Calu3 (cell line): ENCODE measurements at places on chromosomes 11 and 22. TPM values are rescaled to one million over a fixed set of nuclear protein-coding genes. Genes with fewer than 3 reads are reported as not detected.

DNA sequence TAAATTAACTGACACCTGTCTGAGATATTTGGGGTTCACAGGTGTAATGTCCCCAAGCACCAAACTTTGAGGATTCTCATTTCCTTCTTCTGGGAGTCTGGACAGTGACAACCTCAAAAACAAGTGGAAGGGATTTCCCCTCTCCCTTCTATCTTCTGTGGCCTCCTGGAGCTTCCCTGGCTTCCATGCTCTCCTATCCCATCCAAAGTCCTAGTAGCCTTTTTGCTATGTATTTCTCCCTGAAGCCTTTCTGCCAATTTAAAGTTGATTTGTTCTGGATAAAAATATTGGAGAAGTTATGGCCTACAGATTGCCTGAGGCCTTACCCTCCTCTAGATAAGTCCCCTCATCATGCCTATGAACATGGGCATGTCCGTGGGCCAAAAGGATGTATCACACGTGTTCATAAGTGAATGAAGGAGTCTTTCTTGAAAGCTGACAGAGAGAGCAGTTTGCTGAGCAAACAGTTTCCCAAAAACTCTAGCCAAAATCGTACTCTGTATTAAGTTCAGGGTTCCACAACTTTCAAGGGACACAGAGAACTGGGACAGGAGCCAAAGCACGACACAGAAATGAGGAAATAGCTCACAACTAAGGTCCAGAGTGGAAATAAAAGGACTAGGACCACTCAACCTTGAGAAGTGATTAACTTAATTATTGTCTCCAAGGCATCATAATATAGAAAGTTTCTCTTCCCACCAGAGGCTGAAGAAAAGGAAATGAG is 6.7 kb downstream of the HEPACAM start:
- no peak for DNase-seq

- no peak for DNase-seq
Observed at GRCh38 chr11:115169251-115169650, 335.0 kb downstream of the CADM1 start.

- DNase-seq, result no peak
Observed at GRCh38 chr22:36363349-36363981, 24.3 kb downstream of the MYH9 start.

- DNase-seq, result no peak
Observed at GRCh38 chr11:10892250-10892649, 34.4 kb upstream of the ZBED5 start.

- no peak for DNase-seq
Observed at GRCh38 chr11:86519064-86519911, 144.6 kb downstream of the CCDC81 start.

DNA sequence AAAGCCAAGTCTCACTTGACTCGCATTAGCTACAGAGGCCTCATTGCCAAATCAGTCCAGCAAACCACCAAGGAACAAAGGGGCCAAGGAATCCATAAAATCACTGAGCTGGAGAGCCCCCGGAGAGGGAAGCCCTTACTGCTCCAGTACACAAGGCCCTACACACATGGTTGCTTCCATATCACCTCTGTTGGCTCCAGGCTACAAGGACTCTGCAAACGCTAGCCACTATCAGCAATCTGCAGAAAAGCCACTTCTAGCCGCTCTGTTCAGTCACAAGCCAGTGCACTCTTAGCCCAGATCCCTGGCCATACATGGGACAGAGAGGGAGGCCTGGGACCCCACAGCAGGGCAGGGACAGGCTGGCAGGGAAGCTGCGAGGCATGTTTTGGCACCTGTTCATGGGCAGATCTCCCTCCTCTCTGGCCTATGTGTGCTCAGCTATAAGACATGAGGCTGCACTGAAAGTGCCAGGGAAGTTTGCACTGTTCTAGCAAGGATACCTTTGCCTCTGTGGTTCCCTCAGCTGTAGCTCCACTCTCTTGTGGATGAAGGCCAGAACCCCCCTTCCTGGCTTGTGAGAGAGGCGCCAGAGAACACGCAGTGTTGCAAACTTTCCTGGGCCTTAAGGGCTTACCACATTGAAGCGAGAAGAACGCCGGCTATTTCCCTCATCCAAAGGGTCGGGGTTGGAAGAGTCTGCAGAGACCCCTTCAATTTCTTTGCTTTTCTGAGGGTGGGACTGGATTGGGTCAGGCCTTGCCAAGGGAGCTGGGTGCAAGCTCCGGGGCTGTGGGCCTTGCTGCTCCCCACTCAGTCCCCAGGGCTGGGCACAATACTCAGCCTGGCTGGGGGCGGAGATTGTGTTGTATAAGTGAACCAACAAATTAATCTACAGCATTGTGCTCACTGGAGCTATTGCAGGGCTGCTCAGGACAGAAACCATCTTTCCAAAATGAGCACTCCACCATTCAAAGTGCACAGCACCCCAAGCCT is 108.7 kb upstream of the PITPNB start:
- DNase-seq, result no peak

DNA sequence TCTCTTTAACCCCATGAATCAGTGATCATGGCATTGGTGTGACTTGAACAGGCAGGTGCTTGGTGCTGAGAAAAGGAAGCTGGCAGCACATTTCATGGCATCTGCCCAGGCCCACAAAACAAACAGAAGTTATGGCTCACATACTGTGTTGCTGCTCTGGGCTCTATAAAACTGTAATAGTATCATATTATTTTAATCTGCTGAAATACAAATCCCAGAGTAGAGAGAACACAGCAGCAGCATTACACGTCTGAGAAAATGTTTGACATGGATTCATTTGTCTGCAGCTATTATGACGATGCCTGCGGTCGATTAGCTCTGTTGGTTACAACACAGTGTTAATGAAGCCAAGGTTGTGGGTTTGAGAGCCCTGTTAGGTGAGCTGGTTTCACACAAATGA is 80.8 kb downstream of the ALX4 start:
- no peak for DNase-seq

GRCh38 chr22:26660961-26661578 is 3.7 kb downstream of the MIAT start:
- no peak for DNase-seq

DNA sequence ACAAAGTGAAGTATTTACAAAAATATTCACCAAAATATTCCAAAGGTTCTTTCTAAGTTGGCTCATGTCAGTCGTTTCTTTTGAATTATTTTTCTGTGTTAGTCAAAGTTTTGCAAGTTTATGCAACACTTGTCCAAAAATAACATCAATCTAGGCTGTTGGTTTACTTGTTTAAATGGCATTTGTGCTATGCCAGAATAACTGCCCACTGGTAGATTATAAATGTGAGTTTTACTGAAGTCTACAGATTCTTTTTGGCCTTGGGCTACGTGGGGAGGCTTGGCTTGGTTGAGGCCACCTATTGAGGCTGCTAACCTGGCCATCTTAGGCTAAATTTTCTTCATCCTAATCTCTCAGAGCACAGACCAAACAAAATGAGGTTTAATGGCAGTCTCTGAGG is 1091.9 kb upstream of the RAG2 start:
- DNase-seq, result no peak

GRCh38 chr22:25098445-25099081 is 101.1 kb upstream of the CRYBB3 start:
- DNase-seq, result no peak

- DNase-seq, result no peak
Observed at GRCh38 chr11:84146826-84147225, 860.7 kb upstream of the CCDC90B start.

DNA sequence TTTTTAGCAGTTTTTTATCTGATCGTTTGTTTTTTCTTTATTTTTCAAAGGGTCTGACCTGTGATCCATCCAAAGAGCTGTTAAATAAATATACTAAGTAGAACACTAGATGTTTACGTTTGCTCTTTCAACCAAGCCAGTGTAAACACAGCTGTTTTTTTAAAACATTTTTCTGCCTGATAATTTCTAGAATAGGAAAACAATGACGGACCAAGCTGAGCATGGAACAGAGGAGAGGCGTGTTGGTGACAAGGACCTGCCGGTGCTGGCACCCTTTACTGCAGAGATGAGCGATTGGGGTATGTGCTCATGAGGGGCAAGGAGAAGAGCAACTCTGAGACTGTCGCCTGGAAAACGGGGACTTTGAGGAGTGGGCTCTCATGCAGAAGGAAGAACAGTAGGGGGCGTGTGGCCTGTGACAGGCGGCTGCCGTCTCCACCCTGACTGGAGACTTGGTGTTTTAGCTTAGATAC is 28.6 kb upstream of the PANX2 start:
- no peak for DNase-seq

- DNase-seq, result no peak
Observed at GRCh38 chr11:4610258-4610935, 2.4 kb upstream of the TRIM68 start.

GRCh38 chr11:81080476-81080875 is 1639.6 kb upstream of the TENM4 start:
- no peak for DNase-seq

DNA sequence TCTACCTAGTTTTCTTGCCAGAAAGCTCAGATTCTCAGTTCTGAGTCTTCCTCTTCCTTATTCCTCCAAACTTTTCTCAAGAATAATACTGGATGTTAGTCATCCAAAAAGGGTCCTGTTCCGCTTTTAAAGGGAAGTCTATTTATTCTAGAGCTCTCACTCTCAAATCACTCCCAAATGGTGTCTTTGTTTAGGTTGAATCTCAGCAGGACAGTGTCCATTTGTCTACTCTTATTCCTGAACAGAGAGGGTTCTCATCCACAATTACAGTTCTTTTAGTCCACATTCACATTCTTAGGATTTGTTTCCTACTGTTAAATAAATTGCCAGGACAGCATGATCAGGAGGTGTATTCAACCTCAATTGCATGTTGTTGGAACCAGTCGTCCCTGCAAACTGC is 61.3 kb downstream of the MUC15 start:
- no peak for DNase-seq

DNA sequence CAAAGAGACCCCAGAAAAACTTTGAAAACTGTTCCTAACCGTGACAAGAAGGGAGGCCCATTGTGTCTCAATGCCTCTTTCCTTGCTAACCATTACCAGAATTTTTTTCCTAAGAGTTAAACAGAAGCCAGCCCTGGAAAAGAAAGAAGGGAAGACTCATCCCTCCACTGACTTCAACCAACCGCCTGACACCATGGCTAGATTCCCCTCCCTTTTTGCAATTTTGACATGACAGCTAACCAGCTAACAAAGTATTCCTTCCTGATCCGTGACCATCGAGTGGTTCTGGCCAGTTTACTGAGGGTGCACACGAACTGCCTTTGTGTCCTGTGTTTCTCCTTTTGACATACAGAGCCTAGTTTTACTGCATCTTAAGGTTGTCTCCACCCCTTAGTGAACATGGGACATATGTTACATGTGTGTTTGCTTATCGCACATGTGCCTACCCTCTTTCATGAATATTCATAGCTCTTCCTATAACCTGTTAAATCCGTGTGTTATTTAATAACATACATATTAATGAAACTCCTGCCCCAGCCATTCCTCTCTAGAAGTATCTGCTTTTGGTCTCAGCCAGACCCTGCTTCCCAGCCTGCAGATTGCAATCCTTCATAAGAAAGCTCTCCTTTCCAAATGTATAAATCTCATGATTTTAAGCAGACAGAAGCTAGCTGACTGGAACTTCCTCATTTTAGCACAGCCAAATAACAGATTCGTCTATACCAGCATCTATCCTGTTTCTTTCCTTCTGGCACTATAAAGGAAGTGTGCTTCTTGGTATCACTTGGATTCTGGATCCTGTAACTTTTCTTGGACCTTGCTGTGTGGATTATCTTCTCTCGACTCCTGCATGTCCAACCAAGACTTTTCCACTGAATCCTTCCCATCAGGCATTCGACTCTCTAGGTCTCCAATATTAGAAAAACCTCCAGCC is 37.8 kb downstream of the RASSF10 start:
- DNase-seq, result no peak

DNA sequence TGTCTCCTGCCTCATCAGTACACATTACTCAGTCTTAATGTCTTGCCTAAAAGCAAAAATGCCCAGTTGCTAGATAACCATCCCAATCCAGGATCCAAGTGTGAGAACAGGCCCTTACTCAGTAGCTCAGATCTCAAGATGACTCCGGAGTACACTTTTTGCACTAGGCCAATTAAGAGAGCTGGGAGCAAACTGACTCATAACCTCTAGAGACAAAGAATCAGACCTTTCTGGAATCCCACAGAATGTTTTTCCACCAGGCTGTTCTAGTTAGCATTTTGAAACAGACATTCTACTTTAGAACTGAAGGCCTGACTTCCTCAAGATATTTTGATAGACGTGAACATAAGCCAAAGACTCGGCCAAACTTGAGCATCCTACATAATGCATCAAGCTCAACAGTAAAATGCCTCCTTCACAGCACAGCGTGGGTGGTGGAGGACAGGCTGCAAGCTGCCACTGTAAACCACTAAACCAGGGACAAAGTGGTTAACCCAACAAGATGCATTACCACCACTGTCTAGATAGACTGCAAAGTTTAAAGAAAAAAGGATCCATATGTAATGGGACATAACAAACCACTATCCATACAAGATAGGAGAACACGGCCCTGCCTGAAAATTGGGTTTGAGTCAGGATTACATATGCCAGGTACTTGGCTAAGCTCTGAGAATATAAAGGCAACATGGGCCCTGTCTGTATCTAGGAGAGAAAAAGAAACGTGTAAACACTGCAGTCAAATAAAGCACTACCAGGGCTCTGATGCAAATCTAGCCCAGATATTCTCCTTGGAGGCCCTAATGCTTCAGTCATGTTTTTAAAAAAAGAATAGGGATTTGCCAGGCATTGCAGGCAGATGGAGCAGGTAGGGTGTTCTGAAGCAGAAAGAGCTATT is 48.3 kb downstream of the MYH9 start:
- no peak for DNase-seq

GRCh38 chr11:123461164-123461563 is 31.1 kb downstream of the GRAMD1B start:
- DNase-seq, result no peak

GRCh38 chr11:33737362-33737821 is 1.2 kb upstream of the CD59 start:
- DNase-seq, result no peak

DNA sequence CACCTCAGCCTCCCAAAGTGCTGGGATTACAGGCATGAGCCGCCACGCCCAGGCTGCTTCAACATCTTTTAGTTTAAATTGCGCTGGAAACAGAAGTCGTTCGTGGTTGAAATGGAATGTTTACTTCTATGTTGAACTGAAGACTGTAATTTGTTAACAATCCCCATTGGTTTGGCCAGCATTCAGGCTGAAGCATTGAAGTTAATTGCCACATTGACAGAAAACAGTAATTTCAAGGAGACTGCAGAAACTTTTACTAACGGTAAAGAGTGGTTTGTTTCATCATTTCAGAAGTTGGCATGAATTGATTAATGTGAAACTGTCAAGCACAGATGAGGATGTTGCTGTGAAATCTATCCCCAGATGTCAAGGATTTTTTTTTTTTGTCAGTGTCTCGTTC is 14.2 kb downstream of the AP5B1 start:
- no peak for DNase-seq

GRCh38 chr11:120608760-120609211 is 97.2 kb downstream of the GRIK4 start:
- DNase-seq, result peak; percentile 7

- no peak for DNase-seq
Observed at GRCh38 chr11:76166314-76166713, 40.0 kb downstream of the WNT11 start.

Gene GNAZ
- 6.0 and 7.3 TPM in 2 replicates for total RNA-seq

Gene MS4A14
- not detected in 2 replicates for total RNA-seq

Gene APOC3
- not detected in 2 replicates for total RNA-seq

Gene SCT
- not detected in 2 replicates for total RNA-seq

Gene IGSF22
- total RNA-seq, result not detected in 2 replicates

Gene OR5AN1
- not detected in 2 replicates for total RNA-seq

Gene DRD2
- 0.45 and 0.54 TPM in 2 replicates for total RNA-seq

Gene OR51G1
- not detected in 2 replicates for total RNA-seq

Gene MS4A6A
- total RNA-seq, result not detected in 2 replicates

Gene ANO1
- total RNA-seq, result 10.4 and 17.8 TPM in 2 replicates
